ENCODE measurements at places on chromosomes 2 and 18.

DNA sequence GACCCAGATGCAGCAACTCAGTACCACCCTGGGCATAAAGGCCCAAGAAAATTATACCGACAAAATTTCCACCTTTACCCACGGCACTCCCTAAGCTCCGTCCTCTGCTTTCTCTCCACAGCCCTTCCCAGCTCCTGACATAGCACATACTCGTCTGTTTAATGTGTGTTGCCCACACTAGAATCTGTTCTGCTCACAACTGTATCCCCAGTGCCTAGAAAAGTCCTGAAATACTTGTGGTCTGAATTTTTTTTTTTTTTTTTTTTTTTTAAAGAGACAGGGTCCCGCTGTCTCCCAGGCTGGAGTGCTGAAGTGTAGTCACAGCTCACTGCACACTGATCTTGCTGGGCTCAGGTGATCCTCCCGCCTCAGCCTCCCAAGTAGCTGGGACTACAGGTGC lies 62.3 kb downstream of the ADCY3 start:
- DNase-seq, result no peak

- no peak for DNase-seq
These were observed 10.6 kb downstream of the HTRA2 start for GRCh38 chr2:74540291-74540690.

DNA sequence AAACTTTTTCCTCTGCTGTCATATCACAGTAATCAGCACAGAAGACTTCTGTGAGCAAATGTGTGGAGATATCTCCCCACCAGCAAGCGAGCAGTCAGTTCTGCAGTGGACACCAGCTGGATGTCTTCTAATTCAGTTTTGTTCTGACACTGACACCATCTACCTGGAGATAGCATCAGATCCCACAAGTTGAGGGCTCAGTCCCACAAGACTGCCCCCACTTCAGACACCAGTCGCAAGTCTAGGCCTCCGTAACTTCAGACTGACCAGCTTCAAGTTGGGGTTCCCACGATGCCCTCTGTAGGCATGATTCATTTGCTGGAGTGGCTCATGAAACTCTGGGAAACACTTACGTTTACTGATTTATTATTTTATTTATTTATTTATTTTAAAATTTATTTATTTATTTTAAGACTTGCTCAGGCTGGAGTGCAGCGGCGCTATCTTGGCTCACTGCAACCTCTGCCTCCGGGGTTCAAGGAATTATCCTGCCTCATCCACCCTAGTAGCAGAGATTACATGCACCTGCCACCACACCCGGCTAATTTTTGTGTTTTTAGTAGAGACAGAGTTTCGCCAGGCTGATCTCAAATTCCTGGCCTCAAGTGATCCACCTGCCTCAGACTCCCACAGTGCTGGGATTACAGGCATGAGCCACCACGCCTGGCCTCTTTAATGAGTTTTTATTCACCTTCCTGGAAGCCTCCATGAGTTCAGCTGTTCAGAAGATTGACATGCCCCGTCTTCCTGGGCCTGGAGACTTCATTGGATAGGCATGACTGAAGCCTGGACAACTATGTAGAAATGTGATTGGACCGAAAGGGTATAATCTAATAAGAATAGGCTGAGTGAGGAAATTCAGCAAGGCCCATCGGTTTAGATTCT lies 55.7 kb downstream of the PAPOLG start:
- DNase-seq, result no peak

GRCh38 chr2:231189571-231190495 lies 8.6 kb upstream of the ARMC9 start:
- DNase-seq, result peak; percentile 31

DNA sequence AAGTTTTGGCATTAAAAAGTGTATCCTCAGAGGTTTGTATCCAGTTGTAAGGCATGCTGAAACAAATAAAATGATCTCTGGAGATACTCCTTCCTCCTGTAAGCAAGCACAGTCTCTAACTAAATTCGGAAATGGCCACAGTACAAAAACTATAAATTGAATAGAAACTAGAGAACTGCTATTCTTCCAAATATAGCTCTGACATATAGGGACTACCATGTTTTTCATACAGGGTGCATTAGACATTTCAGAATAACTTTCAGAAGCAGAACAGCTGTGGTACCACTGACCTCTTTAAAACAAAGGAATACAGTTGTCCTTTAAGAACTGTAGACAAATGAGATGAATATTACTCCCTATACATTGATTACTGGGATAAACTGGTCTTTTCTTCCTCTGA lies 568.5 kb downstream of the ARHGAP15 start:
- DNase-seq, result no peak

DNA sequence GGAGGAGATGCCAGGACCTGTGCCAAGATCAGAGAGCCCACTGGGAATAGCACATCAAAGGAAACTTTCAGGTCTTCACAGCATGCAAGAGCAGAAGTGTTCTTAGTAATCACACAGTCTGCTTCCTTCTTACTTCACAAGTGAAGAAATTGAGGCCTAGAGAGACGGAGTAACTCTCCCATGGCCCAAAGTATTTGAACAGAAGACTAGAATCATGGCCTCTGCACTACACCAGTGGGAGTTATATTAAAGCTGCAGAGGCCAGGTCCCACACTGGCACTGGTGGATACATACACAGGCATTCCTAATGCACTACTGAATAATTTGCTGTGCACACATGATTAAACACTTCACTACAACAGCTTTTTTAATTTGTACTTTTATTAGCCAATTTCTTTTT lies 107.6 kb upstream of the RMP24 start:
- DNase-seq, result no peak

GRCh38 chr2:97908208-97908676 lies 87.5 kb downstream of the TMEM131 start:
- DNase-seq, result no peak

- DNase-seq, result no peak
These were observed 123.6 kb upstream of the SMIM21 start for GRCh38 chr18:75551071-75551470.

DNA sequence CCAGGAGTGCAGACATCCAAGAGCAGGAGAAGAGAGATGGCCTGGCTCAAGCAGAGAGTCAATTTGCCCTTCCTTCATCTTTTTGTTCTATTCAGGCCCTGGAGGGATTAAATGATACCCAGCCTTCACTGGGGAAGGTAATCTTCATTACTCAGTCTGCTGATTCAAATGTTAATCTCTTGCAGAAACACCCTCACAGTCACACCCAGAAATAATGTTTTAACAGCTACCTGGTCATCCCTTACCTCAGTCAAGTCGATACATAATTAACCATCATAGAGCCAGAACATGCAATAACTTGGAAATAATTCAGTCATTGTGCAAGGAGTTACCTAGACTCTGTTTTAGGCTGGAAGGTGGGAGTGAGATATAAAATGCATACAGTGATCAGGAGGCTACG lies 163.7 kb upstream of the TNP1 start:
- DNase-seq, result no peak

DNA sequence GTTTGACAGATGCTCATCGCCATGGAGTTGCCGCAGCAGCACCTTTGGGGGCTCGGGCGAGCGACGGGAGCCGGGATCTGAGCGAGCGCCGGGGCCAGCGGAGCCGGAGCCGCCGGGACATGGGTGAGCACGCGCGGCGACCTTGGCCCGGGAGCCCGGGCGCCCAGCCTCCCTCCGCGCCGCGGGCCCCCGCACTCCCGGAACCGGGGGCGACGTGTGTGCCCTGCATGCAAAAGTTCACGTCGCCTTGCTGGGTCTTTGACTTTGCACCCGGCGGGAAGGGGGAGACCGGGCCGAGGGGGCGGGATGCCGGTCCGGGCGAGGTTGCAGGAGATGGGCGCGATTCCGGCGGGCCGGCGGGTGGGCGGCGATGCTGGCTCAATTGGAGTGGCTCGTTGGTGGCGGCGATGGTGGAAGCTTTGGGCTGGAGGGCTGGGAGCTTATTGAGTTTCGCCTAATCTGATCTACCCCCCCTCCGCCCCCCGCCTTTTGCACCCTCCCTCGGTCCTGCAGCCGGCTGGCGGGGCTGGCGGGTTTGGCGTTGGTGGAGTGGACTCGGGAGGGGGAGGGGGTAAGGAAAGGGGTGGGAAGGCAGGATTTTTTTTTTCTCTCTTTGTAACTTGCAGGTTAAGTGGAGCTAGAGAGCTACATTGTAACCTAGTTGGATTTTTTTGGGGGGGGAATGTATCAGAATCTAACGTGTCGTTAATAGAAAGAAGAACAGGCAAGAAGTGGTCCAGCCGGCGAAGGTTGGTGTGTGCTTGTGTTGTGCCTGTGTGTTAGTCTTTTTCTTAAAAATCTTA lies at the start of gene SETBP1:
Gene SETBP1, plus strand, starts transcription at position 616 of the 803 bp plus-strand sequence. CDS start 20,459 bp downstream, outside the sequence.
- DNase-seq, result peak; percentile 79

- no peak for DNase-seq
These were observed 15.5 kb downstream of the LAMA1 start for GRCh38 chr18:7102131-7102530.

DNA sequence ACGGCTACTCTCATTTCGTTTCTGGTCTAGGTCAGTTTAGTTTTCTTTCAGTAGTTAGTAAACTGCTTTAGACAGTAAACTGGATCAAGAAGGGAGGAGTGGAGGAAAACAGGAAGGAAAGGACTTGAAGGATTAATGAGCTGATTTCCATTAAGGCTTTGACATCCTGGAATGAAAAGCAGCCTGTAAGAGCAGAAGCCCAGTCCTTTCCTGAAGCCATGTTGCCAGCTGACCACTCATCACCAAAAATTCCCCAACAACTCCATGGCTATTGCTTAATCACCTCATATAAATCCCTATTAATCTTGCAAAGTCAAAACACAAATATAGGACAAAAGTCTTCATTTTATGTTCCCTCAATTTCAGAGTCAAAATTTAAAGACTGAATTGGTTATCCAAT lies 113.7 kb upstream of the ZFP36L2 start:
- no peak for DNase-seq

GRCh38 chr2:238731961-238732360 lies 115.9 kb upstream of the TWIST2 start:
- no peak for DNase-seq

- no peak for DNase-seq
These were observed 45.7 kb downstream of the CCDC102B start for GRCh38 chr18:68843473-68844089.

- no peak for DNase-seq
These were observed 12.2 kb downstream of the TM4SF20 start for GRCh38 chr2:227366769-227367426.

DNA sequence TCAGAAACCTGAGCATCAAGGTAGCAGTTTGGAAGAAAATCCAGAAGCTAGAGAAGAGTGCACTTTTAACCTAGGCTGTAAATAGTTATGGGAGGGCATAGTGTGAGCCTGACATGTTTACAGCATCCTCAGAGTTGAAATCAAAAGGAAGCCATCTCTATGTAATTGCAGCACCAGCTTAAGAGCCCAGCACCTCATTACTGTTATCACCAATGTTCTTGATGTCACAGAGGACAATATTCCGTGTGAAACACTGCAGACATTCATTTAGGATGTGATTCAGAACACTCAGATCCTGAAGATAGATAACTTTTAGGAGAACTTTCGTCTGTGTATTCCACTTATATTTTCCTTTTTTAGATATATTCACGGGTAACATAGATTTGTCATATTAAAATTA lies 48.1 kb downstream of the FBXO36 start:
- no peak for DNase-seq

All from left colon (tissue), 2 donors.